AG10803 (cell line): ENCODE measurements at places on chromosomes 5 and 9.

GRCh38 chr5:34930870-34931269 lies 1.5 kb downstream of the DNAJC21 start:
- no peak for DNase-seq

DNA sequence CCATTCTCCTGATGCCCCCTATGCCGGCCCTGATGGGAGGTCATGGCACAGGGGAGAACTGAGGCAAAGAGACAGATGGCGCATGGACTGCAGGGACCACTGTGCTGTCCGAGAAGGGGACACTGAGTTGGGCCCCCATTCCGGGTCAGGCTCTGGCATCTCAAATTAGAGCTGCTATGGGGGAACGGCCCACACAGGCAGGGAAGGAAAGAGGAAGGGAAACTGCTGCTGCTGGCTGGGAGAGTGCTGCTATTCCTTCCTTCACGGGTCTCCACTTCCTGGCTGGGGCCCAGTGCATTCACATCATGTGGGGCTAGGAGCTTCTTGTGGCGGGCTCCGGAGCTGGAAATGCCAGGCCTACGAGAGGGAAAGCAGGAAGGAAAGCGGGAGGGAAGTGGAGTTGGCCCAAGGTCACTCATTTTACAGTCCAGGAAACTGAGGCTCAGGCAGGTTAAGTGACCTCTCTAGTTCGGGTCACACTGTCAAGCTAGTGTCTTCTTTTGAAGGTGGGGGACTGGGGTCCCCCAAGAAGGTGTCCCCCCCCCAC lies 1.3 kb upstream of the CARD19 start:
- no peak for DNase-seq

GRCh38 chr9:88577256-88578120 lies 42.5 kb downstream of the NXNL2 start:
- DNase-seq: no peak

GRCh38 chr5:65791712-65792673 lies 70.0 kb downstream of the NLN start:
- DNase-seq: no peak

- no peak for DNase-seq
These were observed 89.9 kb downstream of the PAM start for GRCh38 chr5:102845041-102845440.

- DNase-seq: no peak
These were observed 116.3 kb downstream of the MED27 start for GRCh38 chr9:131963072-131964030.

GRCh38 chr5:39415201-39415600 lies 9.6 kb downstream of the DAB2 start:
- DNase-seq: no peak

- peak; percentile 60 for DNase-seq
These were observed 30.2 kb upstream of the CCNG1 start for GRCh38 chr5:163407034-163407655.

GRCh38 chr9:38047301-38048251 lies 21.5 kb downstream of the SHB start:
- DNase-seq: peak; percentile 96

DNA sequence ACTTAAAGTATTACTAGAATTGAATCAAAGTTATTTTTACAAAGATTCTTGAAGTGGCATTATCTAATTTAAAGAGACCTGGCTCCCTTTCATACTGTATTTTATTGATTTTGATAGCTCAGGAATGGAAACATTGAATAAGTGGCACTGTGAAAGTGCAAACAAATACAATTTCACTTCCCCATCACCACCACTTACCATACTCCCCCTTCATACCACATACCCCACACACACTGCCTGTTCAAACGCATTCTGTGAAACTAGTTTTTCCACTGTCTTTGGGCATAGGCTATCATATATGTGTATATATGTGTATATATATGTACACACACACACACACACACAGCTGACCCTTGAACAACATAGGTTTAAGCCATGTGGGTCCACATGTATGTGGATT lies 62.1 kb upstream of the ATG10 start:
- DNase-seq: no peak

DNA sequence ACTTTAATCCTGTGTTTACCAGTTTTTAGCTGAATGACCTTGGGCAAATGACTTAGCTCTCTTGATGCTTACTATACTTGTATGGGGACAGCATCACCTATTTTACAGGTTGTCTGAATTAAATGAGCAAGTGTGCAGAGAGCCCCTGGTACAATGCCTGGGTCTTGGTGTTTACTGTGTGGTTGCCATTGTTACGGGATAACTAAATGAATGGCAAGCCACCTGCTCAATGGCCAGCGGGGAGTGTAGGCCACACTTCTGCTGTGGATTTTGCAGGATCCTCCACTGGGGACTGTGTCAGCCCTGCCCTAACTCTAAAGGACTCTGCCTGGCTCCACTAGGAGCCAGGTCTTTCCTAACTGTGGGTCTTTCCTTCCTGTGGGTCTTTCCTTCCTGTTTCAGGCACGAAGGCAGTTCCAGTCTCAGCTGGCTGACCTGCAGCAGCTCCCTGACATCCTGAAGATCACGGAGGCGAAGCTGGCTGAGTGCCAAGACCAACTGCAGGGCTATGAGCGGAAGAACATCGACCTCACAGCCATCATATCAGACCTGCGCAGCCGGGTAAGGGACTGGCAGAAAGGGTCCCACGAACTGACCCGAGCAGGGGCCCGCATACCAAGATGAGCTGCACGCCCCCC lies 10.3 kb upstream of the GLE1 start:
- no peak for DNase-seq
